Naive B cell (primary cell): ENCODE measurements at places on chromosomes 11 and 22. TPM values are rescaled to one million over a fixed set of nuclear protein-coding genes. Genes with fewer than 3 reads are reported as not detected.

DNA sequence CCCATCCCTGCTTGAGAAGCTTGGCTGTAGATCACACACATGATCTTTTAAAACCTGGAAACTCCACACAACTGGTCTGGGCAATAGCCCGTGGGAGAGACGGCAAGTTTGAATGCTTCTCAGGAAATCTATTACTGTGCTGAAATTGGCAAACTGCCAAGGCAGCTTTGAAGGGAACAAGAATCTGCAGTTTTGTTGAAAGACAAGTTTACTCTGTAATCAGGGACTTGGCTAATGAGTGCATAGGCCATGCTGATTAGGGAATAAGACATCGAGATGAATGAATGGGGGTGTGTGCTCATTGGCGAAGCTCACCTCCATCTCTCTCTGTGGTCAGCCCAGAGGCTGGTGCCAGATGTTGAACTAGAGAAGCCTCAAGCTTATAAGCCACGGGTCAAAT lies 218.8 kb downstream of the HIPK3 start:
- DNase-seq = no peak
- H3K4me3 ChIP-seq = no peak overlapping the region
- no peak overlapping the region for H3K27ac ChIP-seq

GRCh38 chr11:7667460-7667859 lies 5.8 kb downstream of the CYB5R2 start:
- H3K27ac ChIP-seq = no peak overlapping the region
- no peak overlapping the region for H3K4me3 ChIP-seq
- no peak for DNase-seq
- H3K4me1 ChIP-seq = peaks cover 6% of the 10 kb centered on the region
- H3K36me3 ChIP-seq = no peaks in the 10 kb centered on the region

DNA sequence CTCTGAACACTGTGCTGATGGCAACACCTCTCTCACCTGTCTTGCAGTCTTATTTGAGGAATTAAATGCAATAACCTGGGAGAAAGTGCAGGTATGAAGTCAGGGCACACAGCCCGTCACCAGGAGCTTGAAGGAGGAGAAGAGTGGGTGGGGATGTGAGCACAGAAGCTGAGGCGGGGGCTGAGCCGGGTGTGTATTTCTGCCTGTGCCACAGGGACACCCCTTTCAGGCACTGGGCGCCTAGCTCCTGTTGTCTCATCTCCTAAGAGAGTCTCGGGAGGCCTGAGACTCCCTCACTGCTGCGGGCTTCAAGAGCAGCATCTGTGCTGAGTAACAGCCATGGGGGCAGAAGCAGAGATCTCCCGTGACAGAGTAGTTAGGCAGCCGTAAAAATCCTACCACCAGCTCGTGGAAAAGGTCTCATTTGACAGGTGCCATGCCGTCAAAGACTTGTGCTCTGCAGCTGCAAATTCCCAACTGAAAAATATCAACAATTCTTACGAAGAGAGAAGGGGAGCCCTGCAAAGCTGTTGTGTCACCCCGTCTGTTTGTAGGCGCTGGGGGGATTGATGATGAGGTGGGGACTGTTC lies 26.8 kb downstream of the PARVB start:
- H3K36me3 ChIP-seq = peaks cover 6% of the 10 kb centered on the region
- no peak overlapping the region for H3K4me3 ChIP-seq
- peak overlapping the region; percentile 96 for H3K27ac ChIP-seq

DNA sequence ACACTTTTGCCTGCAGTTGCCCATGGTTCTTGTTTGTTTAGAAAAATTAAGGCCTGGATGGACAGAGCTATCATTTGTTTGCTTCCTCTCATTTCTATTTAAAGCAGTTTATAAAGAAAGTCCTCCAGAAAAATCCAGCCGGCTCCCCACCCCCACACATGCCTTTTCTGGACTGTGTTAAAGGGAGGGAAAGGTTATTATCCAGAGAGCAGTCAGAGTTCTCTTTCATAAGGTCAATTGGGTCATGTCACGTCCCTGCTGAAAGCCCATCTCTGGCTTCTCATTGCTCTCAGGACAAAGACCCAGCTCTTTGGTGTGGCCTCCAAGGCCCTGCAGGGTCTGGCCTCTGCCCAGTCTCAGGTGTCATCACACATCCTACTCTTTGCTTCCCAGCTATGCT lies 9.8 kb upstream of the GRK3 start:
- no peak overlapping the region for H3K4me3 ChIP-seq
- peaks cover 49% of the 10 kb centered on the region for H3K4me1 ChIP-seq
- H3K27me3 ChIP-seq = no peaks in the 10 kb centered on the region
- H3K36me3 ChIP-seq = no peaks in the 10 kb centered on the region
- DNase-seq = no peak

- H3K27me3 ChIP-seq = peaks cover 9% of the 10 kb centered on the region
- no peaks in the 10 kb centered on the region for H3K4me1 ChIP-seq
- H3K36me3 ChIP-seq = no peaks in the 10 kb centered on the region
- H3K4me3 ChIP-seq = no peak overlapping the region
These were observed 37.8 kb downstream of the PRR5L start for GRCh38 chr11:36333897-36334296.

- peaks cover 27% of the 10 kb centered on the region for H3K27me3 ChIP-seq
- H3K4me3 ChIP-seq = no peak overlapping the region
These were observed 9.4 kb upstream of the POU2F3 start for GRCh38 chr11:120230433-120231071.

DNA sequence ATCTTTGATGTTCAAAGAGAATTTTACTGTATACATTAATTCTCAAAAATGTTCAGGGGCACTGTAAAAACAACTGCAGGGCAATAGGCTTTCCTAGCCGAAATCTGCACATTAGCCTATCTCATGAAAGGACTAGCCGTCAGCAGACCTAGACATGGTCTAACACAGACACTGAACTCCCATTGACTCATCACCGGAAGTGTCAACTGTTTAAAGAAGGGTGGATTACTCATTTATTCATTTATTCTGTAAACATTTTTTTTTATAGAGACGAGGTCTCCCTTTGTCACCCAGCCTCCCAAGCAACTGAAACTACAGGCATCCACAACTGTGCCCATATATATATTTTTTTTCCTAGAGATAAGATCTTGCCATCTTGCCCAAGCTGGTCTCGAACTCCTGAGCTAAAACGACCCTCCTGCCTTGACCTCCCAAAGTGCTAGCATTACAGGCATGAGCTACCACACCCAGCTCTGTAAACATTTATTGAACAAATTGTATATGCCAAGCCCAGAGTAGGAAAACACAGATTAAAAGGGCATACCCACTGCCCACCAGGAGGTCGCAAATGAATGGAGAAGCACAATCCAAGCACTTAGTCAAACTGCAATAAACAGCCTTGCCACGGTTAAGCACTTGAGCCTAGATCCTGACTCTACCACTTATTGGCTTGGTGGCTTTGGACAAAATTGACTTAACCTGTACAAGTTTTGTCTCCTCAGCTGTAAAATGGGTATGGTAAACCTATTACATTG lies 26.6 kb downstream of the RAB30 start:
- H3K4me3 ChIP-seq = peak overlapping the region; percentile 5
- H3K36me3 ChIP-seq = peaks cover 1% of the 10 kb centered on the region
- H3K27me3 ChIP-seq = no peaks in the 10 kb centered on the region
- DNase-seq = no peak
- H3K27ac ChIP-seq = peak overlapping the region; percentile 87

GRCh38 chr11:88363648-88364065 lies 26.1 kb upstream of the CTSC start:
- peaks cover 5% of the 10 kb centered on the region for H3K27me3 ChIP-seq
- H3K36me3 ChIP-seq = no peaks in the 10 kb centered on the region
- H3K4me1 ChIP-seq = peaks cover 7% of the 10 kb centered on the region
- no peak overlapping the region for H3K27ac ChIP-seq
- no peak for DNase-seq
- H3K4me3 ChIP-seq = no peak overlapping the region

- no peak overlapping the region for H3K4me3 ChIP-seq
- H3K27me3 ChIP-seq = no peaks in the 10 kb centered on the region
- no peaks in the 10 kb centered on the region for H3K4me1 ChIP-seq
These were observed 39.7 kb upstream of the PANX1 start for GRCh38 chr11:94088906-94089305.

GRCh38 chr11:7673724-7674434 lies 579 bp upstream of the CYB5R2 start:
- peaks cover 65% of the 10 kb centered on the region for H3K27me3 ChIP-seq
- peak overlapping the region; percentile 83 for H3K4me3 ChIP-seq
- no peak for DNase-seq

- no peaks in the 10 kb centered on the region for H3K4me1 ChIP-seq
- peaks cover 13% of the 10 kb centered on the region for H3K36me3 ChIP-seq
- no peaks in the 10 kb centered on the region for H3K27me3 ChIP-seq
These were observed 39.0 kb downstream of the ZNF280B start for GRCh38 chr22:22469527-22469926.

DNA sequence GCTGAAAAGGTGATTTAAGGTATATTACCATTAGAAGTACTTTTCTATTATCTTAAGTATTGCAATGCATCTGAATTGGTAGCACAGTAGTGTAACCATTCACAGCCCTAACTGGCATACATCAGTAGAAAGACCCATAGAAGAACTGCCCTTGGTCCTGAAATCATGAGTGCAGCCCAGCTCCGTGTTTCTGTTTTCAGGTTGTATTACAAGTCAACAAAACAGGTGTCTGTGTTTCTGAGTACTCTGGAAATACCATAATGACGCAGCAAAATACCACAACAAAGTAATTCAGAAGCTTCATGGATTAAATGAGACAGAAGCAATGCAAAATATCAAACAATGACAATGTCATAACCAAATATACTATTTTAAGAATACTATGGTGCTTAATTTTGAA lies 226.3 kb downstream of the OPCML start:
- no peak overlapping the region for H3K4me3 ChIP-seq
- no peak for DNase-seq
- no peaks in the 10 kb centered on the region for H3K36me3 ChIP-seq
- H3K27ac ChIP-seq = no peak overlapping the region
- H3K27me3 ChIP-seq = peaks cover 3% of the 10 kb centered on the region

- peaks cover 30% of the 10 kb centered on the region for H3K36me3 ChIP-seq
- H3K4me1 ChIP-seq = peaks cover 24% of the 10 kb centered on the region
These were observed 11.2 kb downstream of the PTS start for GRCh38 chr11:112237451-112237850.

DNA sequence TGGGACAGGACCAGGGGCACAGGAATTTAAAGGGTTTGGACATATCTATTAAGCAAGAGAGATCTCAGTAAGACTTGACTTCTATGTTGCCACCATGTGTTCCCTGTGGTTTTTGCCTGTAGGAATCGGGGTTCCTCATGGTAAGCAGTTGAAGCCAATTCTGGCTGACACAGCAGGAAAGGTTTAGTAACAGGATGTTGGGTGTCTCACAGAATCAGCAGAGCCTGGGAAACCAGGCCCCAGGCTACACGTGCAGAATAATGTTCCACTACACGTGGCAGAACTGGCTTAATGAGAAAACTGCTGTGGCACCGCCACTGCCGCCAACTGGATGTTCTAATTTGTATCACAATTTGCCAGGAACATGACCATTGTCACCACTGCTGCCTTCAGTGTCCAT lies 264.6 kb upstream of the PLET1 start:
- no peaks in the 10 kb centered on the region for H3K4me1 ChIP-seq
- H3K36me3 ChIP-seq = no peaks in the 10 kb centered on the region
- H3K27me3 ChIP-seq = peaks cover 20% of the 10 kb centered on the region
- DNase-seq = no peak

DNA sequence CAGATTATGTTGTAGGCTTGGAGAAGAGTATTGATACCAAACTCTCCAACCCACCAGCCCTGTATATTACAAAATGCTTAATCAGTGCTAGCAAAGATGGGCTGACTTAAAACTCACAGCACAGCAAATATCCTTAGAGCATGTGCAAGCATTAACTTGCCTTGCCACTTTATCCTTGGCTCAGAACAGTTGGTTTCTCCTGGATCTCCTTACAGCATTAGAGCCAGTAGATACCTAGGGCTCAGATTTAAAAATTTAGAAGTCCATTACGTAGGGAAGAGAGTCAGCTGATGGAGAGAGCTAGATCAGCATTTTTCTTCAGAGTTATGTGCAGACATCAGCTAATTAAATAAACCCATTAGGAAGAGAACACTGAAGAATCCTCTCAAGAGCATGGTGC lies 198.5 kb upstream of the ZBED5 start:
- peaks cover 23% of the 10 kb centered on the region for H3K27me3 ChIP-seq
- no peak overlapping the region for H3K4me3 ChIP-seq
- H3K4me1 ChIP-seq = no peaks in the 10 kb centered on the region
- DNase-seq = no peak

- peak; percentile 42 for DNase-seq
- H3K4me3 ChIP-seq = peak overlapping the region; percentile 100
- no peaks in the 10 kb centered on the region for H3K27me3 ChIP-seq
- H3K27ac ChIP-seq = peak overlapping the region; percentile 72
- H3K36me3 ChIP-seq = peaks cover 10% of the 10 kb centered on the region
These were observed 569 bp downstream of the FAM76B start for GRCh38 chr11:95788921-95789505.

GRCh38 chr11:40514124-40514523 lies 945.3 kb downstream of the LRRC4C start:
- no peak for DNase-seq
- H3K4me3 ChIP-seq = no peak overlapping the region
- H3K4me1 ChIP-seq = no peaks in the 10 kb centered on the region
- no peaks in the 10 kb centered on the region for H3K27me3 ChIP-seq
- no peak overlapping the region for H3K27ac ChIP-seq

DNA sequence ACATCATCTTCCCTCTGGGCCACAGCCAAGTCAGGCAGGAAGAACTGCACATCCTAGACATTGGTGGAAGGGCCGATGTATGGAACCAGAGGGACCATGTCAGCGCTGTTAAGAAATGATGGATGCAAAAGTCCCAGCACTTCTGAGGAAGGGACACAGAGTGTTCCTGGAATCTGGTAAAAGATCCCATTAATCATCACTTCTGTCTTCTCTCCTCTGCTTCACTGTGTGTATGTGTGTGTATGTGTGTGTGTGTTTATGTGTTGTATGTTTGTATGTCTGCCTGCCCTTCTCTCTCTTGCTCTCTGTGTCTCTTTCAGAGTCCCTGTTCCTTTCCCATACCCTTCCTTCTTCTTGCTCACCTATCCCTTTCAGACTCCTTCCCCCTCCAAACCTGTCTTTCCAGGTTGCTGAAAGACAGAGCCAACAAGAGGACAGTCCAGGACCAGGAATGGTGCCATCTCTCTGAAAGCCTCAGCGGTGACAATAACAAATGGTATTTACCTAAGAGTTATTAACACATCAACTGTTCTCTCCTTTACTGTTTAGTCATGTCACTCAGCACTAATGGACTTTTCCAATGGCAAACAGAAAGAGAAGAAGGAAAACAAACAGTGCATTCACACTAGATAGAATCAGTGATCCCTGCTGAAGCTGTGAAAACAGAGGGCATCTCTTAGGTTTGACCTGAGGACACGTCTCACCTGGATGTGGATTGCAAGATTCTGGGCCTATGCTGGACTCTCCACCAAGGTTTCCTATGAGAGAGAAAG lies 47.1 kb downstream of the EHF start:
- no peaks in the 10 kb centered on the region for H3K4me1 ChIP-seq
- peaks cover 23% of the 10 kb centered on the region for H3K27me3 ChIP-seq
- no peak overlapping the region for H3K27ac ChIP-seq
- H3K36me3 ChIP-seq = no peaks in the 10 kb centered on the region
- no peak overlapping the region for H3K4me3 ChIP-seq
- DNase-seq = no peak

Gene SEZ6L
- polyA plus RNA-seq = 0.23 TPM

Gene CD248
- polyA plus RNA-seq = not detected

Gene OR8G1
- not detected for polyA plus RNA-seq

Gene CSKMT
- polyA plus RNA-seq = 2.1 TPM

Gene ANKRD42
- 7.0 TPM for polyA plus RNA-seq

Gene IRAG1
- 1.0 TPM for polyA plus RNA-seq

Gene MMP8
- 0.37 TPM for polyA plus RNA-seq

Gene LRRC56
- not detected for polyA plus RNA-seq

Gene SPON1
- polyA plus RNA-seq = 0.85 TPM

Gene ATF4
- 99.2 TPM for polyA plus RNA-seq

Gene NOX4
- polyA plus RNA-seq = not detected

Gene CARD16
- polyA plus RNA-seq = 207 TPM

Gene PNPLA5
- not detected for polyA plus RNA-seq

Gene OR10D3
- not detected for polyA plus RNA-seq

Gene LRRC74B
- polyA plus RNA-seq = not detected

Gene ACTN3
- not detected for polyA plus RNA-seq
